ENCODE measurements at places on chromosomes 7 and 10.
A peak's percentile ranks its signal among the peaks of the same experiment; 100 is the strongest.

GRCh38 chr10:113003052-113003451, 53.0 kb downstream of the TCF7L2 start:
- DNase-seq: no peak

DNA sequence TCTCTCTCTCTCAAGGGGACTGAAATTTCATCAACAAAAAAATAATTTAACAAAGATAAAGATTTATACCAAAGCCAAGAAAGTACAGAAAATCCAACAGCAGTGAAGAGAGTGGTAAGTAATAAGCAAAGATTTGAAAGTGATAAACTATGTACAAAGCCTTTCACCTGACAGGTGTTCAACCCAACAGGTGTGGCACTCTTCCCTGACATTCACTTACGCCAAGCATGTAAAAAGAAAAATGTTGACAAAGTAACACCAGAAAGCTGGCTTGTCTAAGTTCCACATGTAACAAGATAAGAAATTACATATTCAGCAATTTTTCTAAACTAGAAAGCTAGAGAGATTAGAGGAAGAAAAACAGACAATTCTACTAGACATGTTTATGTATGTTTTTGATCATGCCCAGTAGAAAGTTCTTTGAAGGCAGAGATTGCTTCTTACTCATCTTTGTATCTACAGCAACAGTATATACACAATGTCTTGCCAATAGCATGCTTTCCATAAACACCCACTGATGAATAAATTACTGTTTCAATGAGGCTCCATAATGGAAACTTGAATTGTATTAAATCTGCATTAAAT, 468.5 kb downstream of the PARD3 start:
- no peak for DNase-seq

GRCh38 chr7:14598978-14599377, 303.6 kb downstream of the DGKB start:
- DNase-seq: no peak

DNA sequence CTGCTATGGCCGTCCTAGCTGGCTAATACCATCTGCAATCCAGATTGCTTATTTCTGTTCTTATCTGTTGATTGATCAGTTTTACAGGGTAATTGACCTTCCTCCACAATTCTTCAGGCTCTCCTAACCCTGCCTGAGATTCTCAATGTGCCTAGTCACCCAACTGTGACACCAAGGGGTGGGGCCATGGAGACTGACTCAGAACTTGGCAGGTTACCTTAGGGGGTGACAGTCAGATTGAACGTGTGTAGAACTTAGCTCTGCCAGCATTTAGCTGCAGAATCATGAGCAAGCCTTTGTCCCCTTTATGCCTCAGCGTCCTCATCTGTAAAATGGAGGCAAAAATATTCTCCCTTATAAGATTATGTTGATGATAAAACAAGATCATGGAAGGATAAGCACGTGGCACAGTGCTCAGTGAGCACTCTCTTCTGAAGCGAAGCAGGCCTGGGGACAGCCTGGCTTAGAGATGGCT, 19.1 kb upstream of the LEP start:
- peak; percentile 15 for DNase-seq

DNA sequence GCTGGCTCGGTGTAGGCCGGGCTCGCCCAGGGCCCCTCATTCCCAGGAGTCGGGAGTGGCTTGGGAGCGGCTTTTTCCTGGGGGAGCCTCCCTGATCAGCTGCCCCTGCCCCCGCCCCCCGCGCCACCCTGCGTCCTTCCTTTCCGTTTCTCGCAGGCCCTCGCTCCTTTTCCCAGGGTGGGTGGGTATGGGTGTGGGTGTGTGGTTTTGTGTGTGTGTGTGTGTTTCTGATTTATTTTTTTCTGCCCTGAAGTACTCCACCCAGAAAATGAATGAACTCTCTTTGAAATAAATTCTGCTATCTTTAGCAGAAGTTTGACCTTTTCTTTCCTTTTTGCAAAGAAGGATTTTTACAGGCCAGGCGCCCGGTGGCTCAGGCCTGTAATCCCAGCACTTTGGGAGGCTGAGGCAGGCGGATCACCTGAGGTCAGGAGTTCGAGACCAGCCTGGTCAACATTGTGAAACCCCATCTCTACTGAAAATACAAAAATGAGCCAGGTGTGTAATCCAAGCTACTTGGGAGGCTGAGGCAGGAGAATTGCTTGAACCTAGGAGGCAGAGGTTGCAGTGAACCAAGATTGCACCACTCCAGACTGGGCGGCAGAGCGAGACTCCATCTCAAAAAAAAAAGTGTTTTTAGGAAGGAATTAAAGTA, 30.0 kb upstream of the AP5Z1 start:
- DNase-seq: no peak

DNA sequence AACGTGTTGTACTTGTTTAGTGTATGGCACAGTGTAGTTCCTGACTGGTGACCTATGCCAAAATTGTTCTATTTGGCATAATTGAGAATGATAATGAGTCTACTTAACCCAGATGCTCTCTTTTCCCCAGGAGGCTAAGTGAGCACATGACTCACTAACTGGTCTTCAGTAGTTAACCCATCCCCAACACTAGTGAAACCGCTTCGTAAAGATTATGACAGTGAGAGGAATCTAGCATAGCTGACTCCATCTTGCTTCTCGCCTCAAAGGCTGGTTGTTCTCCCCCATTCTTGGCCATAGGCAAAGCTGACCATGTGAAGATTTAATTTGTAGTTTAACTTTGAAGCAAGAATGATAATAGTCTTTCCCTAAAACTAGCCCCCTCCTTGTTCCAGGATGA, 47.2 kb downstream of the CDK1 start:
- no peak for DNase-seq
